Placental pericyte (primary cell): ENCODE measurements at places on chromosomes 1 and 21. TPM values are rescaled to one million over a fixed set of nuclear protein-coding genes. Genes with fewer than 3 reads are reported as not detected.

The F13B gene
- under 0.01 TPM in 1 of 2 replicates, not detected in the other for total RNA-seq

The MYBPHL gene
- not detected in 2 replicates for total RNA-seq

The TNFRSF8 gene
- under 0.01 and 0.14 TPM in 2 replicates for total RNA-seq

The UTS2 gene
- total RNA-seq, result 0.14 TPM in 1 of 2 replicates, not detected in the other

The LINGO4 gene
- not detected in 2 replicates for total RNA-seq

The DAB1 gene
- total RNA-seq, result not detected in 2 replicates

The C1orf174 gene
- 24.9 and 42.5 TPM in 2 replicates for total RNA-seq

The UBE2U gene
- 0.29 TPM in 1 of 2 replicates, not detected in the other for total RNA-seq

The TNFAIP8L2 gene
- total RNA-seq, result not detected in 2 replicates

The CFAP107 gene
- not detected in 2 replicates for total RNA-seq

The TMCO4 gene
- 16.5 and 19.7 TPM in 2 replicates for total RNA-seq

The AUNIP gene
- 0.22 and 6.6 TPM in 2 replicates for total RNA-seq

The TCP10L gene
- total RNA-seq, result not detected in 2 replicates

The PLA2G2C gene
- not detected in 2 replicates for total RNA-seq

The ACTN2 gene
- total RNA-seq, result not detected in 2 replicates

The NSL1 gene
- 15.3 and 32.1 TPM in 2 replicates for total RNA-seq

The CHRM3 gene
- under 0.01 TPM in 2 replicates for total RNA-seq

The USP33 gene
- 55.4 and 80.0 TPM in 2 replicates for total RNA-seq

The CLCA4 gene
- total RNA-seq, result not detected in 2 replicates

The TTC39A gene
- 0.29 and 0.66 TPM in 2 replicates for total RNA-seq

The RFX5 gene
- total RNA-seq, result 14.2 and 34.2 TPM in 2 replicates

The KCNH1 gene
- total RNA-seq, result 1.1 and 4.2 TPM in 2 replicates

The COL11A1 gene
- total RNA-seq, result 17.5 and 60.8 TPM in 2 replicates
